ENCODE measurements at places on chromosomes 2 and 18. TPM values are rescaled to one million over a fixed set of nuclear protein-coding genes. Genes with fewer than 3 reads are reported as not detected.

GRCh38 chr2:62340994-62341484, 145.1 kb downstream of the B3GNT2 start:
- DNase-seq = no peak

DNA sequence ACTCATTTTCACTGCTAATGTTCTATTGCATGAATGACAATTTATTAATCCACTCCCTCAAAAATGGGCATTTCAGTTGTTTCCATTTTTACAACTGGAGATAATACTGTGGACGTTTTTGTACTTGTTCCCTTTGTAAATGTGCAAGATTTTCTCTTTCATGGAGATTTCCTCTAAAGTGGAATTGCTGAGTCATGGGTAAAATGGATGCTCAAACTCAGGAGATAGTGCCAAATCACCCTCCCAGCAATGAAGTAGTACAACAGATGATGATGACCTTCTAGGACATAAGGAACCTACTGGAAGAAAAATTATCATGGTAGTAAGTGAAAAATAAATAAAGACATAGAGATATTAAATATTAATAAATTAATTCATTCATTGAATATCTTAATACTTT, 460.8 kb upstream of the CHST9 start:
- DNase-seq = no peak

GRCh38 chr2:123540291-123540690, 484.8 kb upstream of the CNTNAP5 start:
- DNase-seq = no peak

The SALL3 gene
- not detected for total RNA-seq

The TNS1 gene
- 0.80 TPM for total RNA-seq

- no peak for DNase-seq
These were observed 12.9 kb downstream of the SAG start for GRCh38 chr2:233320470-233320869.

The SCN7A gene
- total RNA-seq = not detected

The IL1R1 gene
- total RNA-seq = 14.3 TPM

The MROH2A gene
- not detected for total RNA-seq
